ENCODE measurements at places on chromosomes 11 and 22.

- DNase-seq: no peak
Measured at GRCh38 chr22:28931844-28932567, 48.6 kb downstream of the ZNRF3 start.

GRCh38 chr11:77130763-77131513, 2.9 kb downstream of the MYO7A start:
- DNase-seq: peak; percentile 16

GRCh38 chr11:59191095-59191494, 19.2 kb downstream of the DTX4 start:
- no peak for DNase-seq

DNA sequence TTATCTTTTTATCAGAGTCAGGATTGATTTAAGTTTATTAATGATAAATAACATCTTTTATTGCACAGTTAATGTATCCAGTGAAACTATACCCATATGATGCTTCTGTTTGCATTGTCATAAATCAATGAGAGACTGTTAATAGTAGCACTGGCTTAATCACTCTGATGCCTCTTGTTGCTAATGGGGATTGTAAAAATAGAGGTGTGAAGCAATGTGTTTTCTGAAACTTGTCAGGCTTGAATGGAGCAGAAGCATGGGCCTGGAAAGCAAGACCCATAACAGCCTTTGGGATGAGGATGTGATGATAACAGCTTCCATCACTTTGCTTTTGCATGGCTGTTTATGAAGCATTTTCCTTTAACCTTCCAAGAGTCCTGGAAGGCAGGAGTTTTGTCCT, 319.7 kb downstream of the DDX10 start:
- no peak for DNase-seq

GRCh38 chr11:119599864-119600541, 129.0 kb downstream of the NECTIN1 start:
- no peak for DNase-seq

DNA sequence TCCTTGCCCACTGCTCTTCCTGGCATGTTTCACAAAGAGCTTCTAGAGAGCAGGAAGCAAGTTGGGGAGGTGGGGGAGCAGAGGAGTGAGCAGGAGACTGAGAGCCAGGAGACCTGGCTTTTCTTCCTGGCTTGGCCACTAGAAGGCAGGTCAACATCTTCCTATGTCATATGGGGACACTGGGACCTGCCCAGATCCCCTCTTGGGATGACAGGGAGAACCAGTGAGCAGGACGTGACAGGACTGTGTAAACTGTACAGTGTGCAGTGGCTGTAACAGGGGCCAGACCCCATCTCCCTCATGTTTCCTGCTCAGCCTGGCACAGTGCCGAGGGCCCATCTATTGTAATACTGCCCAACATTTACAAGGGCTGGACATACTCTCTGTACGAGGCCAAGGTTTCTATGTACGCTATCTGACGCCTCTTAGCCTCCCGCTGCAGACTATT, 29.4 kb downstream of the GDPD5 start:
- DNase-seq: no peak

- DNase-seq: no peak
Measured at GRCh38 chr11:34787895-34788294, 128.3 kb downstream of the APIP start.

- no peak for DNase-seq
Measured at GRCh38 chr11:257766-258493, 20.3 kb upstream of the NLRP6 start.

GRCh38 chr11:117520201-117520600, 192.5 kb downstream of the CEP164 start:
- no peak for DNase-seq

GRCh38 chr11:97009613-97010012, 619.8 kb downstream of the JRKL start:
- DNase-seq: no peak

- no peak for DNase-seq
Measured at GRCh38 chr11:30333405-30333804, 10.5 kb downstream of the ARL14EP start.

DNA sequence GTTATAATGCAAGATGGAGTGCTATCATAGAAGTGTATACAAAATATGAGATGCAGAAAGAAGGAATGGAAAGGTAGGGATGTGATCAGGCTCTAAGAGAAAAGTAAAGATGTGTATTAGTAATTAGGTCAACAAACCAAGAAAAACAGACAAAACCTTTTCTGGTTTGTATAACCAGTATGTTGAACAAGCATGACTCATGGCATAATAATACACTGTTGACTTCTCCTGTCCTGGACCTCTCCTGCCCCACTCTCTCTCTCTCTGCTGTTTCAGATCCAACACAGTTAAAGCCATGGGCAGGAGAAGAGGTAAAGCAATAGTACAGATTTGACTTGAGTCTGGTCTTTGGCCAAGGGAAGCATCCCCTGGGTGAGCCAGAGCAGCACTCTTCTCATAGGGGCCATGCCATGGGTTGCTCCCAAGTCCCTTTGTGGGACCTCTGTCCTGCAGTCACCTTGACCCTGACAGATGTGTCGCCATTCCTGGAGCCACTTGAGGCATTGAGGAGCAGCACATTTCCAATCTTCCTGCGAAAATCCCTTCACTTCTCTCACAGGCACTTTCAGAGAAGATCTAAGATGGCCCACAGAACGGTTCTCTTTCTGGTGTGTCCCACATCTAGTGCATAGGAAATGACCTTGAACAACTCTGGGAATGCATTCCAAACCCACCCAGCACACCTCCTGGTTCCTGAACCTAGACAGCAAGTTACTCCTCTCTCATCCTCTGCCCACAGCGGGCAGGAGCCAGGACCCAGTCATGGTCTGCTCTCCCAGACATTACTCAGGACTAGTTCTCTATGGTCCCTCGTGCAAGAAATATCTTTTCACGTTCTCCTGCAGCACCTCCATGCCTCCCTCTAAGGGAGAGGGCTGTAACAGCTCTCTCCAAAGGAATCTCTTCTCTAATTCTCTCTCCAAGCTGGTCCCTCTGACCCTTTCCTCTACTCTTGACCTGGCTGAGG, 58.2 kb upstream of the PRSS23 start:
- DNase-seq: no peak

DNA sequence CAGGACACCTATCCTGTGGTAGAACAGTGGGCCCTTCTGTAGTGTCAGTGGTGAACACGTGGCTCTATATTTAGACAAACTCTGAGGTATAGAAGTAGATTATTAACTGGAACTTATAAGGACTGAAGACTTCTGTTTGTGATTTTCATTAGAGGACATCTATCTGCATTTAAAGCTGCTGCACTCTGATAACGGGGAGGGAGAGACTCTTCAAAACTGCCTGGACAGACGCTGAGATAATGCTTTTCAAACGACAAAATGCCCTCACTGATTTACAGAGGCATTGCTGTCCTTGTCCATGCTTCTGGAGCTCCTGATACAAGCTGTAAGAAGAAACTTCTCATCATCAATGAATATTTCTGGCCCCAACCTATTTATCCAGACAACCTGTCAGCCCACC, 425.2 kb downstream of the OPCML start:
- DNase-seq: no peak

GRCh38 chr11:117874253-117874909, 2.1 kb downstream of the FXYD6 start:
- DNase-seq: no peak

GRCh38 chr11:65802841-65803240, 16.0 kb downstream of the OVOL1 start:
- no peak for DNase-seq

GRCh38 chr22:37623075-37624016, 14.7 kb downstream of the GGA1 start:
- DNase-seq: peak; percentile 15

DNA sequence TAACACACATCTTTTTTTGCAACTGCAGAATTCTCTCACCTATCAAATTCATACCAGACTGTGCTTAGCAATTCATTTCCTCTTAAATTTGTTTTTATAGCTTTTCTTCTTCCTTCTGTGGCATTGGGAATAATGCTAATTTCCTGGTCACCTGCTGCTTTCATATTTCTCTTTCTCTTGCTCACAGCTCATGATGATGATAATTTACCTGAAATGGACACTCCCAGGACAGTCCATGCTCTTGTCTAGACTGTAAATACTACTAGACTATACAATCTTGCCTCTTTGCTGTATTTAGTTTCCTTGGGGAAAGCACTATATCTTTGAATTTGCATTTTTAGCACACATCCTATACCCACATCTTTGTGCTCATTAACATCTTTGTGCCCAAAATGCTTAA, 15.5 kb downstream of the CASP5 start:
- DNase-seq: no peak

DNA sequence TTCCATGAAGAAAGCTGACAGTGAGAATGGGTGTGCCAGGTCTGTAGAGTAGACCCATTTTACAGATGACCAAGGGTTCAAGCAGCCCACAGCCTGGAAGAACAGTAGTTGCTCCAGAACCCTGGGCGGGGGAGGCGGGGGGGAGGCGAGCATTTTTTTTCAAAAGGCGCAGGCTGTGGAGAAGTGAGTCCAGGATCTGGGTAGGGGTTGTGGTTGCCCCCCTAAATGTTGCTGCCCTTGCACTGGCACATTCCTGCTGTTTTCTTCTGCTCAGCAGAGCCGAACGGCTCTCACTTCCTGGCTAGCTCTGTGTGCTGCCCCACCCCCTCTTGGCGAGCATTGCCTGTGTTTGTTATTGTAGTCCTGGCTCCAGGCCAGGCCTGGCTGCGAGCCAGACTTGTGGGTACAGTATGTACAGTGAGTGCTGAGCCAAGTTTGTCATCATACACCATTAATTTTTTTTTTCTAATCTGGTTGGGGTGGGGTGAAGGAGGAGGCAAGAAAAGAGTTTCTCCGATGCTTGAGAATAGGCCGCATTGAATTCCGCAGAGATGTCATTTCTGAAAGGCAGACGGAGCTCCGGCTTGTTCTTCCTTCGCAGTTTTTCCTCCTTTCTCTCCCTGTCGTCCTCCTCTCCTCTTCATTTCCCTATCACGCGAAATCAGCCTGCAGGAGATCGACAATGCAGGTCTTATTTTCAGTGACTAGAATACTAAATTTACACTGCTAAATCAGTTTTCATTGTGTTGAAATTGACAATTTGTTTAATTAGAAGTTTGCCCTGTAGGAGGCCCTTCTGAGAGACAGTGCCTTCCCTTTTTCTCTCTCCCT, 100.5 kb downstream of the ZBTB16 start:
- DNase-seq: peak; percentile 79

- DNase-seq: no peak
Measured at GRCh38 chr11:120079750-120080610, 57.9 kb downstream of the TRIM29 start.

- peak; percentile 48 for DNase-seq
Measured at GRCh38 chr11:128522055-128522942, 65.1 kb downstream of the ETS1 start.

GRCh38 chr11:17645190-17645970, 74.0 kb upstream of the MYOD1 start:
- no peak for DNase-seq

DNA sequence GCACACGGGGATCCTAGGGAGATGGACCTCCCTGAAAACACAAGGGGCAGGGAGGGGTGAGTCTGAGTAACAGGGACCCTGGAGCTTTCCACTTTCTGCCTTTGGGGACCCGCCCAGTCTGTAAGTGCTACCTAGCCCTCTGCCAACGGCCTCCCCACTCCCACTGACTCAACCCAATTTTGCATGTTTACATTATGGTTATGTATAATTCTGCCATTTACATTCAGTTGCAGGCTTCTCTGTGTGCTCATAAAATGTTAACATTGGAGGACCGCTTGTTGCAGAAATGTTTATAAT, 105.8 kb downstream of the DSCAML1 start:
- DNase-seq: no peak

DNA sequence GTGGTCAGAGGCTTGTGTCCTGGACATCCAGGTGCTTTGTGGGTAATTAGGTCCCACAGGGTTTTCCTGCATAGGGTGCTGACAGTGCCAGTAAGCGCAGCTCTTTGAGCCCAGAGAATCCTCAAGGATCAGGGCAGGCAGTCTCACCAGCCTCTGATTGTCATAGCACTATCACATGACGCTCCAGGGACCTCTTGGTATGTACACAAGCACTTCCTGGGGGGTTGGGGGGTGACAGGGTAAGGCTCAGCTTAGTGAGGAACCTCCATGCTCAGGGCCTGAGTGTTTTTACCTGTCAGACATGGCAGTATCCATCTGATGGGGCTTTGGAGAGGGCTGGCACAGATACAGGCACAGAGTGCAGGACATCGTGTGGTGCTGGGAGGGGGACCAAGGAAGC, 27.9 kb upstream of the SUSD2 start:
- DNase-seq: no peak

- DNase-seq: no peak
Measured at GRCh38 chr22:19055801-19056200, 66.4 kb downstream of the DGCR2 start.

- DNase-seq: peak; percentile 90
Measured at GRCh38 chr22:17866127-17866526, 91.9 kb upstream of the BID start.

- no peak for DNase-seq
Measured at GRCh38 chr11:2122222-2122906, 16.8 kb downstream of the IGF2 start.

DNA sequence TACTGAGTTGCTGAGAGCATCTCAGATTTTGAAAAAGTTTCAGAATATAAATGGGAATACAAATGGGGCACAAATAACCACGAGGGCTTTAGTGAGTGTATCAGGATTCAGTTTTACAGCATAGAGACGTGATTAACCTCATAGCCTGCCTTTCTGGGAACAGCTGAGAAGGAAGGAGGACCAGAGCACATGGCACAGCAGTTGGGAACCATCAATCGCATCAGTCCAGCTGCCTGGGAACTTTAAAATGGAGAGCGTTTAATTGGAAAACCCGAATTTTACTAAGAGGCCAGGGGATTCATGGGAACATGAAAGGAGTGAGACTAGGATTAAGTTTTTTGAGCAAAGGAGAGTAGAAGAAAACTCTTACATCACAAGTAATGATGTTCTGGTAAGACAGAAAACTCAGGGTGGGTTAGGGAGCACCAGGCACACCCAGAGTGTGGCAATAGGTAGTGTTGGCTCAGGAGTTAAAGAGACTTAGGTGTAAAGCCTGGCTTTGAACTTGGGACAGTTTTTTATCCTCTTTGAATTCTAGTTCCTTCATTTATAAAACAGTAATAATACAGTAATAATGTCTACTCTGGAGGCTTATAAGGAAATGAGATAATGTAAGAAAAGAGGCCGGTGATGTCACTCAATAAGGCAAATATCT, 40.2 kb downstream of the FZD4 start:
- DNase-seq: no peak

DNA sequence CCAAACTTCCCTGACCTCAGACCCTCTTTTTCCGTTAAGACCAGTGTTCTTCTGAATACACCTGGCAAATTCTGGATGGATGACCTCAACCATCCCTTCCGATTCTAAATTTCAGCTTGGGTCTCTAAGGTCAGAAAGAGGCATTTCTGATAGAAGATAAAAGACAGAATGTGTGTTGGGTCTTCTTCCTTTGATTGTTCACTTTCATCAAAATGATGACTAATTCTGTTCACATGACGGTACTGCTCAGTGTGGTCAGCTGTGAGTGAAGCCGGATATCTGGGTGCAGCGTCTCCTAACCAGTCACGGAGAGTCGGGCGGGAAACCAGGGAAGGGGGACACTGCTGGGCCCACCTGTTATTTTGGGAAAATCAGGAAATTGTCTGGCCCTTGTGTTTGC, 151.6 kb upstream of the NAV2 start:
- no peak for DNase-seq
